ENCODE measurements at places on chromosomes 16 and 17. TPM values are rescaled to one million over a fixed set of nuclear protein-coding genes. Genes with fewer than 3 reads are reported as not detected.

DNA sequence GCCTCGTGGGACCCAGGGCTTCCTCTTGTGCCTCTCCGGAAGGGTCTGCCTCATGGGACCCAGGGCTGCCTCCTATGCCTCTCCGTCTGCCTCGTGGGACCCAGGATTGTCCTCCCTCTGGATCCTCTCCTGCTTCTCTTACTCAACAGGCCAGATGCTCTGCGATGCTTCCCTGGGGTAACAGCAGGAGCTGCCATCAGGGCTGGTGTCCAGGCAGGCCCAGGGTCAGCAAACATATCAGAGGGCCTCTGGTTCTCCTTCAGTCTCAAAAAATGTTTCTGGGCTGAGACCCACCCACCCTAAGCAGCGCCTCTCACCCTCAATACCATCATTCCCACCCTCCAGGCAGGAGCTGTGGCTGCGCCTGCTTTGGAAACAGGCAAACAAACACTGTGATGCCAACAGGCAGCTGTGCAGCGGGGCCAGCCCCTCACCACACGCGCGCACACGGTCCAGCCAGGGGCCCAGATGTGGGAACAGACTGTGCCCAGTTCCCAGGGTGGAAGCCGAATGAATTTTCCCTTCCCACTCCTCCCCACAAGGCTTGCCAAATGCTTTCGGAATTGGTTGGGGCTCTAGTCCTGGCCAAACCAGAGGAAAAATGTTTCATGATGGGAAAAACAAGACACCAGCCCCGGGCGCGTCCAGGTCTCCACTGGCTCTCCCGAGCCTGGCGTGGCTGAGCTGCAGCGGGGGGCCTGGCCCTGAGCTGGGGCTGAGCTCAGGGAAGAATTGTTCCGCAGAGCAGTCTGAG is 11.3 kb downstream of the TIMM22 start:
- no peak for DNase-seq

GRCh38 chr16:30003670-30004423 is 7.0 kb downstream of the DOC2A start:
- DNase-seq = no peak

DNA sequence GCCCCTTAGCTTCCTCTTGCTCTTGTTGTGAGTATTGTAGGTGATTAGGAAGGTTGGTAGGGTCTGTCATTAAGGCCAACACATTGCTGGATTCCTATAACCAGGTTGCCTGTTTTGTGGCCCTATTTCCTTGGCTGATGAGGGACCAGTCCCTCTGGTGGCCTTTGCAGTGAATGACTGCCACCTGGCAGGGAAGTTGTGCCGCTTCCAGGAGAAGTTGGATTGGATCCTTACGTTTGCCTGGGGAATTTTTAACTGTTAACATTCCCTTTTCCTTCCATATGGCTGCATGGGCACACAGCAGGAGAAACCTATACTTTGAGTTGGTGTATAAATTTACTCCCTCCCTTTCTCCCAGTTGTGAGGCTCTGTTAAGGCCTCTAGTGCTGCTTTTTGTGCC is 32.4 kb downstream of the LCMT1 start:
- no peak for DNase-seq

DNA sequence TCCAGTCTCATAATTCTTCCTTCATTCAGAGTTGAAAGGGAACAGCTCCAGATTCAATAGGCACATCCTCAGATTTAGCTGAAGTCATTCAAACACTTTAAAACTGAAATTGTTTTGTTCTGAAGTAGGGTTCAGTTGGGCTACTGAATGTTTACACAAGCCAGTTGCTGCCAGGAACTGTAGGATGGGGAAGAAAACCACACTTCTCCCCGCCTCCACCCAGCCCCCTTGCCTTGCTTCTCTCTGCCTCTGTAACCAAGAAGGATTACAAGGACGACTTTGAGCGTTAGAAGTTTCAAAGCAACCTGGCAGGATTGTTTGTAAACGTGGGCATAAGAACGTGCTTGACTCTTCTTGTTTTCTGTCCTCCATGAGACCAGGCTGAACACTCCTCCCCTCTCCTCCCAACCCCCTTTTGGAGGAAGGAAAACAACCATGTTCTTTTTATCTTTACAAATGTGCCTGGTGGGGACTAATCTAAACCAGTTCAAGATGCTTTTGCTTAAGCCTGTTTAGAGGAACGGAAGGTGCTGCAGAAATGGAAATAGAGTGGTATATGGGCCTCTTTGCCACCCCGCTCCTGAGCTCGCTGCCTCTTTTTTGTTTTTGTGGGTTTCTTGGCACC is 287.9 kb downstream of the FTO start:
- DNase-seq = peak; percentile 72

DNA sequence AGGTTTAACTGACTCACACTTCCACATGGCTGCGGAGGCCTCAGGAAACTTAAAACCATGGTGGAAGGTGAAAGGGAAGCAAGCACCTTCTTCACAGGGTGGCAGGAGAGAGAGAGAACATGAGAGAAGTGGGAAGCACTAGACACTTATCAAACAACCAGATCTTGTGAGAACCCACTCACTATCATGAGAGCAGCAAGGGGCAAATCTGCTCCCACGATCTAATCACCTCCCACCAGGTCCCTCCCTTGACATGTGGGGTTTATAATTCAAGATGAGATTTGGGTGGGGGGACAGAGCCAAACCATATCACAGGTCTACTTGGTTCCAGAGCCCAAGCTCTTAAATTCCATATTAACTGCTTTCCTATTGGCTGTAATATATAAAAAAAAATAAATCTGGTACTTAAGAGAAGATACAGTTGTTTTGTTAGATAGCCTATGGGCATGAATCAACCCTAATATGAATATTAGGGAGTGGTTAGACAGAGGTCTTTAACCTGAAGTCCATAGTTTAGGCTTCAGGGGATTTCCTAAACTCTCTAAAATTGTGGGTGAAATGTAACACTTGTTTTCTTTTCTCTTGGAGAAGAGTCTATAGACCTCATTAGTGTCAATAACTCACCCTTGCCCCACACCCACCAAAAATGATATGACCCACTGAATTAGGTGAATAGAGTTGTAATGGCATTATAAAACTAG is 56.7 kb downstream of the SKAP1 start:
- DNase-seq = peak; percentile 40

GRCh38 chr17:73888862-73889261 is 244.6 kb upstream of the SDK2 start:
- DNase-seq = no peak

Gene SCNN1B
- not detected for total RNA-seq

Gene CLEC19A
- not detected for total RNA-seq

Gene DPEP3
- total RNA-seq = 10.5 TPM

- DNase-seq = no peak
Measured at GRCh38 chr17:59601130-59601529, 18.6 kb upstream of the CLTC start.

Gene C16orf96
- 0.27 TPM for total RNA-seq

- no peak for DNase-seq
Measured at GRCh38 chr17:48597528-48597777, 3.9 kb upstream of the HOXB5 start.

DNA sequence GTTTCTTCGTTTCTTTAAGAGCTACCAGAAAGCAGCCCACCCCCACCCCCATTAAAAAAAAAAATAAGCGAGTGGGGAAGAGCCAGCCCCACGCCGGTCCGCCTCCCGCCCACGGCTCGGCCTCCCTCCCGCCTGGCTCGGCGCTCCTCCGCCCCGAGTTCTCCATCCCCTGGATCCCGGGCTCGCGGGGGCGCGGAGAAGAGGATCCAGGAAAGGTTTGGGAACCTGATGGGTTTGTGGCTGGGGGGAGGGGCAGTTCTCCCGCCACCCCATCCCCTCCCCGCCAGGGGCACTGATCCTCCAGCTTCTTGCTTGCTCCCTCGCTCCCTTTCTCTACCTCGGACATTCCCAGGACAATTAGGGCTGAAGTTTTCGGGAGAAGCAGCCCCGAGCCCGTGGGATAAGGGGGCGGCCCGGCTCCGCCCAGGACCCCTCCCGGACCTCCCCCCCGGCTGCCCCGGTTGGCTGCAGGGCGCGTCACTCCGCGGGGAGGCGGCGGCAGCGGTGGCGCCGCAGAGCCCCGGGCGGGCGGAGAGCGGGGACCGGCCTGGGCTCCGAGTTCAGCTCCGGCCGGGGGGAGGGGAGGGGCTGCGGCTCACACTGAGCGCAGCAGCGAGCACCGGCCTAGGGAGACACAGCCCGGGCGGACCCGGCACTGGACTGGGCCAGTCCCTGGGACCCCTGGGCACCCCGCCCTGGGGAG is 1.0 kb upstream of the SALL1 start:
- DNase-seq = peak; percentile 13

Gene RARA
- 40.9 TPM for total RNA-seq

Gene MEIOB
- total RNA-seq = 0.54 TPM

Gene CLUH
- 74.9 TPM for total RNA-seq

DNA sequence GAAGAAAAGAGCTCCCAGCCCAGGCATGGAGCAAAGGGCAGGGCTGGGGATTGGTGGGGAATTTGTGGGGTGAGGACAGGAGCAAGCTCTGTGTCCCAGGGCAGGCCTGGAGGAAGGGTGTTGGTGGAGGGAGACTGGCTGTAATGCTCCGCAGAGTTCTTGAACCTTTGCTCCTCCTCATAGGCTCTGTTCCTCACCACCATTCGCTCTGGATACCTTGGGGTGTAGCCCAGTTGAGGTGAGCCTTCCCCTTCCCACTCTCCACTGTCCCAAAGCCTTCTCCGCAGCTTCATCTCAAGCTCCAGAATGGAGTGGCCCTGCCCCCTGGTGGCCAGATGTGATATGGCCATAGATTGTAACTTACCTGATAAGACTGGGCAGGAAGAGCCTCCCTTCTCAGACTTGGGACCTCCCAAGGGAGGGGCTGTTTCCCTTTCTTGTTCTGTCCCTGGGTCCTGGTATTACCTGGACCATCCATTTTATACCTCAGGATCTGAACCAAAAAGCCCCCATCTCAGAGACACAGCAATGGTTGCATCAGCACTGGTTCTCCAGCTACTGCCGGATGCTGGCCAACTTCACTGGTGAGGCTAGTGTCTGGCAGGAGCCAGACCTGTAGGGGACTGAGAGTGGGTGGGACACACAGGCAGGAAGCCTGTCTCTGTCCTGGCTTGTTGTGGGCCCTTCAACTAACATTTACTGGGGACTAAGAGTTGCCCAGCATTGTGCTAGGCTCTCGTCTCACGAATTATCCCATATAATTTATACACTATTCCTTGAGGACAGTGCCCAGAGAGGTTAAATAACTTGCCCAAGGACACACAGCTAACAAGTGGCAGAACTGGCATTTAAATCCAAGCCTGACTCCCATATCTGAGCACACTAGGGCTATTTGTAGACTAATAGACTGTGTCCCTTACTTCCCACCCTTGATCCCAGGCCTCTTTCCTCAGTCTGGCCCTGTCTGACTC is 19.1 kb upstream of the STAC2 start:
- peak; percentile 85 for DNase-seq

GRCh38 chr17:43591779-43592562 is 45.8 kb upstream of the ETV4 start:
- DNase-seq = no peak

Gene ZNF267
- 12.9 TPM for total RNA-seq

DNA sequence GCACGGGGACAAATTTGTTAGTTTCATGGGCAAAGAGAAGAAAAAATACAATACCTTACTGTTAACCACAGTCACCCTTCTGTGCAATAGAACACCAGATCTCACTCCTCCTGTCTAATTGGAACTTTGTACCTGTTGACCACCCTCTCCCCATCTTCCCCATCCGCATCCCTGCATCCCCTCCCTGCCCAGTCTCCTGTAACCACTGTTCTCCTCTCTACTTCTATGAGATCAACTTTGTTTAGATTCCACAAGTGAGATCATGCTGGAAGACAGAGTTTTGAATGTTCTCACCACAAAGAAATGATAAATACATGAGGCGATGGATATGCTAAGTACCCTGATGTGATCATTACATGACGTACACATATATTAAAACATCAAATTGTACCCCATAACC is 47.7 kb downstream of the CLEC16A start:
- DNase-seq = no peak

DNA sequence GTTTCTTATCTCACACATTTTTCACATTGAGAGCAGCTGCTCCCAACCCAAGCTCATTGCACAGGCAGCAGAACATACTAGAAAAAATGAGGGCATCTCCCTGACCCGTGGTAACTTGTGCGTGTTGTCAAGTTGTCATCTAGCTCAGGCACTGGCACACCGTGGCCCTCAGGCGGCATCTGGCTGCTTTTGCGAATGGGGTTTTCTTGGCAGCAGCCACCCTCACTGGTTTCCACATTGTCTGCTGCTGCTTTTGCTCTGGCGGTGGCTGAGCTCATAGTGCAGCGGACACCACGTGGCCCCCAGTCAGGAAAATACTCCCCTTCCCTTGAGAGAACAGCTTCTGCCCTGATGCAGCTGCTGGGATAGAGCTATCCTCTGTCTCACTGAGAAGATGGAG is 9.4 kb upstream of the TEDC2 start:
- DNase-seq = no peak

Gene CARD14
- total RNA-seq = not detected

- DNase-seq = no peak
Measured at GRCh38 chr16:17251496-17251895, 219.3 kb downstream of the XYLT1 start.

DNA sequence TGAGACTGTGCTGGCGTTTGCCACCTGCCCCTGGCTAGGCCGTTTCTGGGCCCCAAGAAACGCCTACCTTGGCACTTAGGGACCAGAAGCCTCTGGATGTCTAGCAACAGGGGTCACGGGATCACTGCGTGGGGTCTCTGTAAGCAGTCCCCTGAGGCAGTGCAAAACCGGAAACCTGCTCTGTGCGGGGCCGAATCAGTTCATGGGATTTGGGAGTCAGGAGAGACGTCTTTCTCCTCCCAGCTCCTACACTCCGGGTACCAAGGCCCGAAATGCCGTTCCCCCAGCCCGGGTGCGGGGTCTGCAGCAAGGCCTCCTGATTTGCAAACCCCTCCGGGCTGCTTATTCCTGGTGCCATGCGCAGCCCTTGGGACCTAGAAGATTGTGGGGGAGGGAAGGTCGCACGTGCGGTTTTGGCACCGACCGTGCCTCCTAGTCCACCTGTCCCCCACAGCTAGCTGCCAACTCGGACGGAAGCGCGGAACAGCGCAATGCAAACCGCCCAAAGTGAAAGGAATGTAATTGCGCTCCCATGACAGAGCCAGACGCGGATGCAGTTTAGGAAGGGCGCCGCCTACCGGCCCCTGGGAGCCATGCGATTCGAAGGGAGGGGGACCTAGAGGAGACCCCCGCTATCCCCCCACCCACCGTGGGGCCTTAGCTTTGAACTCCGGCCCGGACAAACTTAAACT is 6.5 kb downstream of the IRX5 start:
- no peak for DNase-seq

Gene CSH2
- not detected for total RNA-seq

DNA sequence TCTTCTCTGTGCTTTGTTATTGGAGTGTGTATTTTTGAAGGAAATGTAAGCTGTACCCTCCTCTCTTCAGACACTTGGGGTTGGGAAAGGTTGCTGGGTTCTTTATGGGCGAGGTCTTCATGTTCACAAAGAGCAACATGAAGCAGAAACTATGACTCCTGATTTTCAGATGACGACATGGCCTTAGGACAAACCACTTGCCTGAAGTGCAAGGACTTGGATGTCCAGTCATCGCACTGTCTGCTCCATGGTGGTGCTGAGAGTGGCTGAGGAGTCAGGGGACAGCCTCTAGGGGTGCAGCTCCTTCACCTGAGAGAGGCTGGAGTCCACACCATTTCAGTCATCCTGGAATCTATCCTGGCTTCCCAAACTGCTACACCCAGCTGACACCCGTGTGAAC is 183.9 kb upstream of the CDH5 start:
- no peak for DNase-seq

- DNase-seq = no peak
Measured at GRCh38 chr17:39281806-39282205, 56.1 kb upstream of the STAC2 start.

Gene CD300LG
- total RNA-seq = under 0.01 TPM

- no peak for DNase-seq
Measured at GRCh38 chr17:78168903-78169793, 767 bp downstream of the SYNGR2 start.

Gene DOC2A
- 1.1 TPM for total RNA-seq

Gene NAGLU
- 29.4 TPM for total RNA-seq

Measured in hematopoietic multipotent progenitor cell (in vitro differentiated cells).